ENCODE measurements at places on chromosomes 6 and 20.

GRCh38 chr20:11807054-11808048, 110.3 kb upstream of the BTBD3 start:
- DNase-seq: no peak

DNA sequence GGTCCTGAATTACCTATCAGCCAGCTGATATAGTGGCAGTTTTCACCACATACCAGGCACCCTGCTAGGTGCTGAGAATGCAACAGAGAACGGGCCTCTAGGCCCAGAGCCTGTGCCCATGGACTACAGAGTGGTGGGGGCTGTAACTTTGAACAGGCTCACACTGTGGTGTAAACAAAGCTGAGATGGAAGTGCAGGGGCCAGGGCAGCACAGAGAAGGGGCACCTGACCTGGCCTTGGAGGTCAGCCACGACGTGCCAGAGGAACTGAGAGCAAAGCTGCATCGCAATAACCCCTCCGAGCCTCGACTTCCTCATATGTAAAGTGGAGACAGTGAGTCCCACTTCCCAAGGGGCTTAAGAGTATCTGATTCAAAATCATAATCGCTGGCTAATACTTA, 105.8 kb downstream of the MAFB start:
- DNase-seq: no peak

DNA sequence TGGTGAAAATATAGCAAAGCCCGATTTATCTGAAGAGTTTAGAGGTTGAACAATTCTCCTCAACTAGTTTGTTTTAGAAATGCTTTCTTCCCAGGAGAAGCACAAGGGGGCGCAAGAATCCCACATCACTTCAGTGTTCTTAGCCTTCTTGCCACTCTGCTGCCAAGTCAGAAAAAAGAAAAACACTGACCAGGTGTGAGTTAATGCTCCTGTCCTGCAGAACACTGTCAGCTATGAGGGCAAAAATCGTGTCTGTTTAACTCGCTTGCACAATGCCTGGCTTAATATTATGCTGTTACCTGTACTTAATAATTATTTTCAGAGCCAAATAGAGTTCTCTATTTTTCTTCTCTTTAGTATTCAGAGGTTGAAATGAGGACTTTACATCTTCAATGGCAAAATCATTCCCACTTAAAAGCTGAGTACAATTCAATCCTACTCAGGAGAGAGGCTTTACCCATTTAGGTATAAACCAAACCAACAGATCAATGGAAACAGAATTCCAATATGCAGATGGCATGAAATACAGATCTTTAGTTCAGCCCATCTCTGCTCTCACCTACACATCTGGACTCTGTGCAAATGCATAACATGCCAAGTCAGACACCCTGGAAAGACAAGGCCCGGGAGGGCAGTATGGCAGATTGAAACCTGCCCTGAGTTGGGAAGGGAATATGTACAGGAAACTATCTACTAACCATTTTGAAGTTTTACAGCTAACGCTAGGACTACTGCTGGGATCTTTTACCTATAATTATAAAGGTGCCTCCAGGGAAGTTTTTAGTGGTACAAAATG, 71.4 kb upstream of the TULP1 start:
- peak; percentile 38 for DNase-seq

GRCh38 chr6:31092769-31093505, 19.4 kb downstream of the C6orf15 start:
- no peak for DNase-seq

All from DMS 273 treated with DMSO at 0.1 percent for 48 hours (cell line).